Activated CD8-positive, alpha-beta memory T cell treated with anti-CD3 and anti-CD28 coated beads, Interleukin-2, amount 10 ng/mL, durations not matched to agents 7 days and 5 days (primary cell): ENCODE measurements at places on chromosomes 6 and 20. TPM values are rescaled to one million over a fixed set of nuclear protein-coding genes. Genes with fewer than 3 reads are reported as not detected.

DNA sequence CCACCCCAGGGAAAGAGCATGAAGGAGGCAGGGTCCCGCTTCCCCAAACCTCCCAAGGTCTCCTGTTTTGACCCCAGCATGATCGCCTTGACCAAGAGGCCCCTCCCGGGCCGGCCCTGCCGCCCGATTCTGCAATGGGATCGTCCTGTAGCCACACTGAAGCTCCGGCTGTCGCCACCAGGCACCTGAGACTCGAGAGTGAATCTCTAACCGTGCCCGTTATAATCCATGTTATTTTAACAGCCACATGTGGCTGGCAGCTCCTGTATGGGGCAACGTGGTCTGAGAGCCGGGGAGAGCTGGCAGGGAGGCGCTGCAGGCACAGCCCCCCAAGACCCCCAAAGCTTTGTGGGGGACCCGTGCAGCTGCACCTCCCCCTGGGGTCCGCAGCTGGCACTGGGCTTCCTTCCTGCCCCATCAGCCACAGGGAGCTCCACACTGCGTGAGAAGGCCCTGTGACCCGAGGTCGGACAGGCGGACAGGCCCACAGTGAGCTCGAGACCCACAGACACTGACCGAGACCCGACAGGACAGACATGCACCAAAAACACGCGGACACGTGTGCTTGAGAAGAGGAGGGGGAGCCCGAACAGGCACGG lies 51.3 kb downstream of the KCNQ2 start:
- DNase-seq = no peak

- no peak for DNase-seq
Measured at GRCh38 chr6:63391203-63391970, 71.6 kb upstream of the LGSN start.

- no peak for DNase-seq
Measured at GRCh38 chr6:28943223-28943556, 19.4 kb upstream of the TRIM27 start.

DNA sequence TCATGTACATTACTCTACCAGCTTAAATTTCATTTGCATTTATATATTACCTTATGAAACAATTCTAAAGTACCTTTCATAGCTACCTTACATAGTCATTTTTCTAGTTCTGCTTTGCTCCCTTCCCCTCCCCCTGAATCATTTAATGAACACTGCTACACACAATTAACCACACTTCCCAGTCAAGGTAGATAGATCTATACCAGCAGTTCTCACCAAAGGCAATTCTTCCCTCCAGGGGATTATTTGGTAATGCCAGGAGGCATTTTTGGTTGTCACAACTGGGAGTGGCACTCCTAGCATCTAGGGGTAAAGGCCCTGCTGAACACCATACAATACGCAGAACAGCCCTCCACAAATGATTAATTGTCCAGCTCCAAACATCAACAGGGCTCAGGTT lies 143.9 kb upstream of the SHLD1 start:
- no peak for DNase-seq

DNA sequence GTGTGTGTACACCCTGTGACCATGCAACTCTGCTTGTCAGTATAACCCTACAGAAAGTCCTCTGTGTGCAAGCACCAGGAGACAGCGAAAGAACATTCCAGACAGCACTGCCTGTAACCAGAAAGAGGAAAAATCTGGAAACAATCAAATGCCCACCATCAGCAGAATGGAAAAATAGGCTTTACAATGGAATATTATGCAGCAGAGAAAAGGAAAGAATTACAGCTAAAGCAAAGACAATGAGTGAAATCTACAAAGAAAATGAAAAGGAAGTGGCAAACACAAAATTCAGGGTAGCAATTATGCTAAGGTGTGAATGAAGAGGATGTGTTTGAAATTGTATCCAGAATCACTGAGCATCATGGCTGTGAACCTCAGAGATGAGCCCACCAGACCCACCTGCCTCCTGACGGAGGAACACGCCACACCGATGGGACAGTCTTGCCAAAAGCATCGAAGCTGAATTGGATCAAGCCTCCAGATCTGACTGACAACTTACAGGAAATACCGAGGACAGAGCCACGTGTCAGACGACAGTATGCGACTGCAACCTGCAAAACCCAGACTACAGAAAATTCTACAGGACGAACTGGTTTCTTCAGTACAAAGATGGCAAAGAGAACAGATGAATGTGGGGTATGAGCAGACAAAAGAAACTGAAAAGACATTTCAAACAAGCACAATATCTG lies 133.2 kb downstream of the NFATC2 start:
- no peak for DNase-seq

DNA sequence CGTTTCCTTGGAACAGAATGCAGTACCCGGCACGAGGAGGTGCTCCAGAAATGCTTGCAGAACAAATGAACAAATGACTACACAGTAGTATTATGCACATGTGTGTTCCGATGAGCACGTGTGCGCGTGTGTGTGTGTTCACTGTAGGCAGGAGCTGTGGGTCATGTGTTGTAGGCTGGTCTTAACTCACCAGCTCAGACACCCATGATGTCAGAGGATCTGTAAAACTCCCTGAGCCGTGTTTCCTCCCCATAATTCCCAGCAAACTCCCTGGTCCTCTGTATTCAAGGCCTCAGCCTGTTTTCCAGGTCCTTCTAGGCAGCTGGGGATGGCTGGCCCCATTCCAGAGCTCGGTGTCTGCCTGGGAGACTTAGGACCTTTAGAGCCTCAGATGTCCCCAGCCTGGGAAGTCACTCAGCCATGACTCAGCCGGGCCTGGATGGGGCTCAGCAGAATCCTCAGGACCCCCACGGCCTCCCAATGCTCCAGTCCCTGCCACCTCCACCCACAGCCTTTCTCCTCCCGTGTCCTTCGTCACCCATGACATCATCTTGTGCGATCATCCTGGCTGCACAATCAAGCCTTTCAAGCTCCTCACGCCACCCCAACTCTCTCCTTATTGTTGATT lies 475.0 kb upstream of the SULF2 start:
- DNase-seq = no peak

- DNase-seq = peak; percentile 94
Measured at GRCh38 chr6:31652925-31653724, 664 bp upstream of the BAG6 start.

GRCh38 chr6:154506582-154506981 lies 3.9 kb downstream of the CNKSR3 start:
- DNase-seq = no peak

DNA sequence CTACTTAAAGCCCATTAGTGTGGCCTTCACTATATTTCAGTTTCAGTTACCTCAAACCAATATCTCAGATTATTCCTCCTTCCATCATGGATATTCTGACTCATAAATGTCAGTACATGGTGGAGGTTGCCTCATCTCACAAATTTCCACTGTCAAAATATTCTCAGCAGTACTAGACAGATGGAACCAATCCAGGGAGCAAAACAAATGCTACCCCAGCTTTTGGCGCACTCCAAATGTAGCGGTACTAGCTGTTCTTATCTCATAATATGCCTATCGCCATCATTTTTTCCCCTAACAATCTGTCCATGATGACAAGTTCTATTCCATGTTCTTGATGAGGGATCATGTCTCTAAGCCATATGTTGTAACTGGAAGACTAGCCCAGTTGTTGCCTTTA lies 1026.1 kb downstream of the KIF16B start:
- no peak for DNase-seq

Gene SLC35F1
- total RNA-seq = not detected

Gene ANKRD66
- total RNA-seq = not detected

Gene SOBP
- total RNA-seq = 2.0 TPM

Gene SLCO4A1
- 74.7 TPM for total RNA-seq

Gene C6orf118
- not detected for total RNA-seq

- DNase-seq = no peak
Measured at GRCh38 chr20:46270977-46271744, 37.1 kb downstream of the CDH22 start.

- DNase-seq = no peak
Measured at GRCh38 chr6:5423251-5423650, 161.9 kb downstream of the FARS2 start.

DNA sequence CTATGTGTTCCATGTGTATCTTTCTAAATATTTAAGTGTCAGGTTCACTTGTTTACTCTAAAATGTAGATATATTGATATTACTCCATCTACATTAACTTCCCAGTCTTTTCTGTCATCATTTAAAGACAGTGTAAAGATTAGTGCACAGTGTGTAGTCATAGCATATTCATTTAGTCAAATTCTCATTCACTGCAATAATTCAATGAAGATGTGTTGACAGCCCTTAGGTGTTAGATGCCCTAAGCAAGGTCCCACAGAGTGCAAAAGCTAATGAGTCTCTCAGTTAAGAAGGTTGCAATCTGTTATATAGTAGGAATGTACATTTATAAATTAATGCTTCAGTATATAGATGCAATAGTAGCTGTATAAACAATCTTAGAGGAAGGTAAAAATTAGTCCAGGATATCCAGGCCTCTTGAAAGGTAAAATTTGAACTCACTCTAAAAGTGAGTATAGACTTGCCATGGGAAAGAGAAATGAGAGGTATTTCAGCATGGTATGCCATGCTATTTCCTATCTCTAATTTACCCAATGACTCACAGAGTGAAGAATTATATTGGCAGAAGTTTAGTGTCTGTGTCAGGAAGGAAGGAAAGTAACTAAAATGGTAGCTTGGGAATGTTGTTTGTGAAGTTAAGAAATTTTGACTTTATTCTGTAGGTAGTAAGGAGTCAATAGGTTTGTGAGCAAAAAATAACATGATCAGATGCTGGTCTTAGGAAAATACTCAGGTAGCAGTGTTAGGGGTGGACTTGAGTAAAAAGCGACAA lies 969.9 kb upstream of the CITED2 start:
- DNase-seq = no peak

Gene PFDN4
- 25.5 TPM for total RNA-seq

DNA sequence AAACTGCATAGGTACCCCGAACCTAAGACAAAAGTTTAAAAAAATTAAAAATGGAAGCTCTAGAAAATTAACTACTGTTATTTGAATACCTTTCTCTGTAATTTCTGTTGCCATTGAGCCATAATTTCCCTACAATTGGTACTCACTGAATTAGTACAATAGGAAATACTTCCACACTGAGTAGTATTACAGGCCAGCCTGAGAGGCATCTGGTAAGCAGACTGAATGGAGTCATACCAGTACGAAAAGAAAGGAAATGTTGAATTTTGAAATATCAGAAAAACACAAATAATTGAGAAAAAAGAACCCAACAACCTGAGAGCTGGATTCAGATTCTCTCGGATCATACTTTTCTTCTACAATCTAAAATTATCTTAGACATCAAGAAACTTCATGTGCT lies 791.3 kb downstream of the TENT5A start:
- no peak for DNase-seq

DNA sequence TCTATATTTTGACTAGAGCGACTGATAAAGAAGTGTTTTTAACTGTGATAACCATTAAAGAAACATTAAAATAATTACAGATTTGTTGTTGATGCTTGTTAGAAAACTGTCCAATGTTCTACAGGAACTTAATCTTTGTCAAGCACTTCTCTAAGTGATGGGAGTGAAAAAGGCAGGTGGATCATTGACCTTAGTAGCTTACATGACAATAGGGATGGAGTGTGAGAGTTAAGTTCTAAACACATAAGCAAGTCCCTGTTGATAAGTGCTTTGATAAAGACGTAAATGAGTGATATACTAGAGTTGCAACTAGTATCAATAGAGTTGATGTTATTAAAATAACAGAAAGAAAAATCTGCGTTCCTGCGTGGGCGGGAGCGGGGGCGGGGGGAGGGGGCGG lies 931.5 kb upstream of the EPHA7 start:
- no peak for DNase-seq

DNA sequence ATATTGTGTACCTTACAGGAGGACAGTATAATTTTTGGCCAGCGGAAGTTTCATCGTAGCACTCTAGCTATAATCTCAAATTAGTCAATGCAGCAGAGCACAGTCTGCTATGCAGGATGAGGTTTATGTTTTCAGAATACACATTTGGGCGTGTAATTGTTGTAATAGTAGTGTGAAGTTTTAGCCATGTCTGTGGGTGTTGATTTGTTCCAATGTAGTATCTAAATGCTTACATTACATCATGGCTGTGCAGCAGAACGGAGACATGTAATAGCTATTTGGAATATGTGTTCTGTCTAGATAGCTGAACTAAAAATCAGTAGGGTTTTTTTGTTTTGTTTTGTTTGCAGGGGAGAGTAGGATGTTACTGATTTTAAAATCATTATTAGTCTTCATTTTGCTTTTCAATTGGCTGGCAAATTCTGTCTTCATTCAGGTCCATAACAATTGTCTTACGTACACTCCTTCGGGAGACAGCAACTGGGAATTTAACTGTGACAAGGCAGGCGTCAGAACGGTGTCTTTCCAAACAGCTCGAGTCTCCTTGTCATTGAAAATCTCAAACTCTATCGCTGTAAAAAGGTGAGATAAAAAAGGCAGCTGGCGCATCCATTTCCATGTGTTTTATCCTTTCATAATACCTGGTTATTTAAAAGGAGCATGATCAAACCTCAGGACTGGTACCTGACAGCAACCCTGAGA lies 65.1 kb upstream of the CDH4 start:
- DNase-seq = no peak

DNA sequence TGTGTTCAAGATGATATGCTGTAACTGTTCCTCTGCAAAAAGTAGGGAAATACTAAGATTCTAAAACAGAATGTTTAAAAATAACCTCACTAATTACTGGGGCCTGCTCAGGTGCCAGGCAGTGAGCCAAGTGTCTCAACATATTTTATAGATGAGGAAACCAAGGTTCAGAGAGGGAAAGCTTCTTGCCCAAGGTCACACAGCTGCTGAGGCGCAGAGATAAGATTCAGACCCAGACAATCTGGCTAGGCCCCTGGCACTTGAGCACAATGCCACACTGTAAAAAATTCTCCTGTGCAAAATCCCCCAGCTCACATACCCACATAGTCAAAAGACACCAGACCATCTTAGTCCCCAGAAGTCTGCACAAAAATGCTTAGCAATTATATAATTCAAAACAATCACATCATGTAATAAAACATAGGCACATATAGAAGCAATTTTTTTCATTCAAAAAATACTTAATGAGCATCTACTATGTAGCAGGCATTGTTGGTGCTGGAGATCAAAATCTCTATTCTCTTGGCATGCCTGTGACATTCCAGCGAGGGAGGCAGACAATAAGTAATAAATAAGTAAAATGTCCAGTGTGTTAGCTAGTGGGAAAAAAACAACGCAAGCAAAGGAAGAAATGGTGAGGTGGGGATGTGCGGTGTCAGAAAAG lies 10.3 kb downstream of the PREX1 start:
- no peak for DNase-seq

DNA sequence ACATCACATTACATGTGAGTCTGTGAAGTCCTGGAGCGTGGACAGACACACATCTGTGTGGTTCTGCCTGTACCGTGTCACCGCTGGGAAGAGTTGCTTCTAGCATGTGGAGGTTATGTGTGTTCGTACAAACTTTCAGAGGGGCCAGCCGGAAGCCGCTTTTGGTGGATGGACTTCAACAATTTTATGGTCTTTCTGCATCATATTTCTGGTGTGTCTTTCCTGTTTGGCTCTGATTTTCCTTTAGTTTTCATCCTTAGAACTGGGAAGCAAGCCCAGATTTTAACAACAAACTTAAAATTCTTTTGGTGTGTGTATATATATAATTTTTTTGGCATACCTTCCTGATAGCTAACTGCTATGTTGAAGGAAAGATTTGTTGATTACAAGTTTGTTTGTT lies 71.2 kb downstream of the TIAM2 start:
- DNase-seq = no peak

Gene LTB
- 608 TPM for total RNA-seq

Gene KCNQ5
- total RNA-seq = 7.8 TPM
